ENCODE measurements at places on chromosomes 1 and 21. TPM values are rescaled to one million over a fixed set of nuclear protein-coding genes. Genes with fewer than 3 reads are reported as not detected.
A peak's percentile ranks its signal among the peaks of the same experiment; 100 is the strongest.

GRCh38 chr1:193211539-193211938 lies 25.1 kb upstream of the B3GALT2 start:
- DNase-seq: no peak
- H3K4me1 ChIP-seq: no peaks in the 10 kb centered on the region
- no peaks in the 10 kb centered on the region for H3K36me3 ChIP-seq
- no peaks in the 10 kb centered on the region for H3K27me3 ChIP-seq
- no peak overlapping the region for H3K27ac ChIP-seq

DNA sequence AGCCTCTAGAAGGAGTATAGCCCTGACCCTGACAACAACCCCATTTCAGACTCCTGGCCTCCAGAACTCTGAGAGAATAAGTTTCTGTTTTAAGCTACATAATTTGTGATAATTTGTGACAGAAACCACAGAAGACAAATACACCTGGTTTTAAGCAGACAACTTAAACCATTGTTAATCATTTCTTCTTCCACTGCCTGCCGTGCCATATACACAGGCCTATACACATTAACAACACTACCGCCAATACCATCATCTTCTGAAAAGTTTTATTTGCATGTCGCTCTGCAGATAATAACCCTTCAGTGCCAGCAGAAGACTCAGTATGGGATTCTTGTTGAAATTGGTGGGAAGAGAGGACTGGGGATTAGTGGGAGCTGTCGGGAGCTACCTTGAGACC lies 39.9 kb upstream of the KRTAP19-8 start:
- H3K4me1 ChIP-seq: no peaks in the 10 kb centered on the region
- no peaks in the 10 kb centered on the region for H3K36me3 ChIP-seq
- H3K4me3 ChIP-seq: no peak overlapping the region
- no peak for DNase-seq

DNA sequence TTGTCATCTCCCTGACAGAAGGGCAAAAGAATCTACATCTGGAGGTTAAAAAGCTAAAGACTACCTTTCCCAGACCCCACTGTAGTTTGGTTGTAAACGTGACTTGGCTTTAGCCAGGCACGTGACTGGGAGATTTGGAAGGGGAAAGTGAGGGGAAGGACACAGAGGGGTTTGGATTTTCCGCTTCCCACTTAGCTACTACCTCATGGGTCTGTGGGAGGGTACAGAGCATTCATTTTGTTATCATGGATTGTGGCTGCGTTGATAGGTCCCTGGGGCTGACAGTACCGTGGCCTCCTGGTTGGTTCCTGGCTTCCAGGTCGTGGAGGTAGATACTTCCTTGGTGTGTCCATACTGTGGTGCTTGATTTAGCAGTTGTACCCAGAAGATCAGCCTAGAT lies 2.6 kb downstream of the CHD1L start:
- H3K27ac ChIP-seq: no peak overlapping the region
- no peak overlapping the region for H3K4me3 ChIP-seq
- H3K27me3 ChIP-seq: no peaks in the 10 kb centered on the region
- no peaks in the 10 kb centered on the region for H3K4me1 ChIP-seq
- no peak for DNase-seq

- no peaks in the 10 kb centered on the region for H3K36me3 ChIP-seq
- no peaks in the 10 kb centered on the region for H3K4me1 ChIP-seq
These were observed 77.0 kb downstream of the ZZZ3 start for GRCh38 chr1:77605246-77606026.

DNA sequence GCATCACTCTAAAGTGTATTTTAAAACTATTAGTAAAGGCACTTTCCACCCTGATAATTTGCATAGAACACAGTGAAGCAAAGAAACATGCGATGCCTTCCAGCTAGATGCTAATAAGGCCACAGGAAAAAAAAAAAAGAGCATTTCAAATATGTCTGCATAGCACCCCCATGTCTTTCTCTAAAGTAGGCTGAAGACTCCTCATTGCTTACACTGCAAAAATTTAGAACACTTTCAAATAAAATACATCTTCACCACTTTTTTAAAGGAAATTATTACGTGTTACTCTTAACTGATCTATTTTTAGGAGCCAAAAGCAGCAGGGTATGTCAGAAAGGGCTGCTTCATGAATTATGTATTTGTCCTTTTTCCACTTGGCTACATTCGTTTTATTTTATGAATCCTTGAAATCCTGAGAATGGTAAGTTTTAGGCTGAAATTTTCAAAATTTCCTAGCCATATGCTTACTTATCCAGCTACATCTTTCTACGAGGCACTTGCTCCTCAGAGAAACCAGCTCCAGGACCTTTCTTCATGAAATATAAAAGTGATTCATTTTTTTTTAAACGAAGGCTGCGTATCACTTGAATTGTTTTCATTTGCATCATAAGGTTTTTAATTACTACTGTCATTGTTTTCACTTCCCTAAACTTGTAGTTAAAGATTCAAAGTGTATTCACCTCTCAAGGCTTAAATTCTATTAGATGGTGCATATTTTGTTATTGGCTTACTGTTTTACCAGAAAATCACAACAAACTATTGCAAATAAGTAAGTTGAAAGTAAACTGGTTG lies 513.0 kb downstream of the PTPRC start:
- no peaks in the 10 kb centered on the region for H3K36me3 ChIP-seq
- no peak overlapping the region for H3K4me3 ChIP-seq
- H3K27me3 ChIP-seq: no peaks in the 10 kb centered on the region

DNA sequence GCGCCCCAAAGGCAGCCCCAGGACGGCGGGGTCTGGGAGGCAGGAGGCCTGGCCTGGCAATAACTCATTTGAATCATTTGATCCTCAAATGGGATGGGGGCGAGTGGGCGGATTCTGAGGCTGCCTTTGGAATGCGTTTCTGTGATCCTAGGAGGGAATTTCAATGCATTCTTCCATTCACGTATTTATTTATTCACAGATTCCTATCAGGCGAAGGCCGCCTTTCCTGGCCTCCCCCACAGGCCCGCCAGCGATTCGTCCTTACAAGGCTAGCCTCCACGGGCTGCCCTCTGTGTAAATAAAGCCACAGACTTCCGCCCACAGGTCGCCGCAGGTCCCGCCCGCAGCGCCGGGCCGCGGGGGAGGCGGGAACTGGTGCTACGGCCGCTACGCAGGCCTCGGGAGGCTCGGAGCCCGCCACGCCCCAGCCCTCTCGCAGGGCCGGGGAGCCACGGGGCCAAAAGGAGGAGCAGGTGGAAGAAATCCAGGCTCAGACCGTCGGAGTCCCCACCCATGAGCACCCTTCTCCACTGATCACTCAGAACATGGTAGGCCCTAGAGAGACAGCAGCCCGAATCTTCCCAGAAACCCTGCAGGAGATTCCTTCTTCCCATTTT lies 31.3 kb upstream of the JUN start:
- H3K4me3 ChIP-seq: peak overlapping the region; percentile 45
- H3K27me3 ChIP-seq: no peaks in the 10 kb centered on the region
- H3K4me1 ChIP-seq: peaks cover 6% of the 10 kb centered on the region
- DNase-seq: peak; percentile 89
- H3K36me3 ChIP-seq: no peaks in the 10 kb centered on the region

- no peaks in the 10 kb centered on the region for H3K4me1 ChIP-seq
- no peak overlapping the region for H3K4me3 ChIP-seq
- H3K27me3 ChIP-seq: no peaks in the 10 kb centered on the region
These were observed 51.3 kb downstream of the PTGS2 start for GRCh38 chr1:186628910-186629309.

DNA sequence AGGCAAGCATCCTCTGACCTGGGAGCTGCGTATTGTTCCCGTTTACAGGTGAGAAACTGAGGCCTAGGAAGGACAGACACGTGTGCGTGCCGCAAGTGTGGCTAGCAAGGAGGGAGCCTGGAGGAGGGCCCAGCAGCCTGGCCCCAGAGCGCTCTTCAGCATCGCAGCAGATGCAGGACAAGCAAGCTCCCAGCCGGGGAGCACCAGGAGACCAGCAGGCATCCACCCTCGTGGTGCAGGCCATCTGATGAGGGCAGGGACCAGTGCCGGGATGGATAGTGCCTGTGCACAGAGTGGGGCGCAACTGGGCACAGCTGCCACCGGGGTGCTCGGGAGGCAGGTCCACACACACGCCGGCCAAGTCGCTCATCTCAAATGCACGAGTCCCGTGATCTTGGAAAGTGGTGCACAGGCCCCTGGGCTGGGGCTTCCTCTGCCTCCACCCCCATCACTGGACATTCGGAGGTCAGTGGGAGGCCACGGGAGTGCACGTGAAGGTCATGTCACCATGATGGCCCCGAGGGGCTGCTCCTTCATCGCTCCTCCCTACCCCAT lies 55.1 kb downstream of the COL18A1 start:
- H3K27me3 ChIP-seq: no peaks in the 10 kb centered on the region
- H3K27ac ChIP-seq: no peak overlapping the region
- no peaks in the 10 kb centered on the region for H3K36me3 ChIP-seq
- no peaks in the 10 kb centered on the region for H3K4me1 ChIP-seq
- DNase-seq: no peak
- no peak overlapping the region for H3K4me3 ChIP-seq

- no peaks in the 10 kb centered on the region for H3K4me1 ChIP-seq
- no peaks in the 10 kb centered on the region for H3K36me3 ChIP-seq
- no peak overlapping the region for H3K4me3 ChIP-seq
- no peak overlapping the region for H3K27ac ChIP-seq
These were observed 11.7 kb upstream of the FGR start for GRCh38 chr1:27646676-27647075.

- H3K27me3 ChIP-seq: no peaks in the 10 kb centered on the region
- no peak overlapping the region for H3K27ac ChIP-seq
- no peaks in the 10 kb centered on the region for H3K4me1 ChIP-seq
- DNase-seq: no peak
These were observed 45.3 kb upstream of the COL18A1 start for GRCh38 chr21:45359451-45360217.

GRCh38 chr21:41427556-41427955 lies 1.5 kb downstream of the MX1 start:
- no peaks in the 10 kb centered on the region for H3K27me3 ChIP-seq
- DNase-seq: no peak
- no peaks in the 10 kb centered on the region for H3K36me3 ChIP-seq
- H3K4me1 ChIP-seq: peaks cover 5% of the 10 kb centered on the region

GRCh38 chr1:235069176-235069575 lies 59.5 kb downstream of the TOMM20 start:
- H3K27ac ChIP-seq: peak overlapping the region; percentile 4
- DNase-seq: no peak
- H3K27me3 ChIP-seq: no peaks in the 10 kb centered on the region
- peaks cover 15% of the 10 kb centered on the region for H3K4me1 ChIP-seq
- H3K36me3 ChIP-seq: no peaks in the 10 kb centered on the region

DNA sequence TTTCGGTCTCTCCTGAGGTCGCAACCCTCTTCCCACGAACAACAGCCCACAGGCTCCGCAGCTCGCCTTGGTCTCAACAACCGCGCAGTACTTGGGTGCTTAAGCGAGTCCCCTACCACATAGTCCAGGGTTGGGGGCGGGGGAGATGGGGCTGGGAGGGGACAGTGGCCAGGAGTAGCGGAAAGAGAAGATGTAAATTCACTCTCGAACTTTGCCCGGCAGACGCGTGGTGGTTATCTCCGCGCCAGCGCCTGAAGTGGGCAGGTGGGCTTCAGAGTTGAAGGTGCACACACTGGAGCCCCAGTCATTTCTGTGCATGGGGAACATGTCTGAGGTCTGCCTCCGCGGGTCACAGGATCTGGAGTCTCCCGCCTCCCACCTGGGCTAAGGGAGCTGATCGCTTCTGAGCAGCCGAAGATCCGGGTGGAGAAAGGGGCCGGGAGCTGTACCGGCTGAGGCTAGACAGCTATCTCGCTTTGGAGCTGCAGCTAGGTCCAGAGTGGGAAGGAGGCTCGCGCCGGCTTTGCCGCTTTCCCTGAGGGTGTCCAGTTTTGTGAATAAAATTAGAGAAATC lies 4.3 kb upstream of the FOXD2 start:
- peak; percentile 46 for DNase-seq
- peaks cover 5% of the 10 kb centered on the region for H3K27me3 ChIP-seq
- no peaks in the 10 kb centered on the region for H3K36me3 ChIP-seq
- peak overlapping the region; percentile 71 for H3K4me3 ChIP-seq
- H3K27ac ChIP-seq: peak overlapping the region; percentile 61
- H3K4me1 ChIP-seq: no peaks in the 10 kb centered on the region

- H3K36me3 ChIP-seq: no peaks in the 10 kb centered on the region
- H3K27me3 ChIP-seq: no peaks in the 10 kb centered on the region
- peak overlapping the region; percentile 80 for H3K27ac ChIP-seq
- H3K4me3 ChIP-seq: no peak overlapping the region
- H3K4me1 ChIP-seq: no peaks in the 10 kb centered on the region
These were observed 13.3 kb upstream of the EIF4G3 start for GRCh38 chr1:21189906-21190500.

- H3K4me1 ChIP-seq: no peaks in the 10 kb centered on the region
- no peaks in the 10 kb centered on the region for H3K27me3 ChIP-seq
These were observed 13.7 kb downstream of the ACTRT2 start for GRCh38 chr1:3034728-3035562.

- no peaks in the 10 kb centered on the region for H3K4me1 ChIP-seq
- H3K36me3 ChIP-seq: no peaks in the 10 kb centered on the region
- H3K4me3 ChIP-seq: no peak overlapping the region
These were observed 283.1 kb downstream of the LMX1A start for GRCh38 chr1:165073185-165074007.

DNA sequence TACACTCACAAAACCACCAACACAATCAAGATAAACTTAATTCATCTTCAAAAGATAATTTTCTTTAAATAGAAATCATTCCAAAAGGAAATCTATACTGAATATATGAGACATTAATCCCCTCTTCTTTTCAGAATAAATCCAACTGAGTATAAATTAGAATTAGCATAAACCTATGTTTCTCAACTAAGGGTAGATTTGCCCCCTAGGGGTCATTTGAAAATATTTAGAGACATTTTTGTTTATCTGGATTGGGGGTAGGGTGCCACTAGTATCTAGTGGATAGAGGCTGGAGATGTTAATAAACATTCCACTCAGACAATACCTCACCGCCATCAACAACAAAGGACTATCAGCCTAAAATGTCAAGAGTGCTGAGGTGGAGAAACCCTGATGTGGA lies 6.5 kb upstream of the TNFSF4 start:
- DNase-seq: no peak
- H3K27me3 ChIP-seq: no peaks in the 10 kb centered on the region

DNA sequence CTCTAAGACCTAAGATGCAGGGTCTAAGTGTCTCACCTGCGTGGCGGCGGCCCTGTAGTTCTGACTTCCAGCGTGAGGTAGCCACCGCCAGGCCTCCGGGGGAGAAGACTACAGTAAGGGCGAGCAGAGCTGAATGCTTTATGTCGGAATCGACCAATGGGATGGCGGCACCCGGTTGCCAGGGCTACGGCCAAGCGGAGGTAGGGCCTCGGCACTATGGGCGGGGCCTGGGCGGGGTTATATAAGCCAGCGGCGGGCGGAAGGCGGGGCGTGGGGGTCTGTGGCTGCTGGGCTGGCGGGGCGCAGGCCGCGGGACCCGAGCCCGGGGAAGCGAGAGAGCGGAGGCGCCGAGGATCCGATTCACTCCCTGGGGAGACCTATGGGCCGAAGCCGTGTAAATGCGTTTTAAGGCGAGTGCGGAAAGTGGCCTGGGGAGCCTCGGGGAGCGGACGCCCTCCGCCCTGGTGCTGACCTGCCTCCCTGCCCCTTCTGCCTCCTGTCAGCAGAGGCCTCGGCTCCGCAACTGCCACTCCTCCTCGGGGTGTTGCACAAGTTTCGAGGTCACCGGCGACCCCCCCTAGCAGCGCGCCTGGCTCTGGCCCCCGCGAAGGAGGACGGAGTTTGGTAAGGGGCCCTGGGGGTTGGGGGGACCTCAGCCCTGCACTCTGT lies at the start of gene AZIN2:
TSS of gene AZIN2 (plus strand) at position 269 of the 669 bp plus-strand sequence. CDS start 1,097 bp downstream, outside the sequence.
- H3K27ac ChIP-seq: no peak within 1 kb of the TSS
- peaks cover 11% of the 10 kb centered on the region for H3K4me1 ChIP-seq
- DNase-seq: peak; percentile 99
- H3K36me3 ChIP-seq: no peaks in the 10 kb centered on the region
- no peaks in the 10 kb centered on the region for H3K27me3 ChIP-seq

The CATSPER4 gene
- total RNA-seq: not detected

The TSACC gene
- not detected for total RNA-seq

The NID1 gene
- 8.8 TPM for total RNA-seq

The OR2L3 gene
- not detected for total RNA-seq

The GNAT2 gene
- not detected for total RNA-seq

The GNG12 gene
- 131 TPM for total RNA-seq

The SH2D2A gene
- 3.1 TPM for total RNA-seq

All from colonic mucosa (tissue), 4 donors.